ENCODE measurements at places on chromosomes 12 and 14.

- DNase-seq, result no peak
These were observed 36.0 kb downstream of the SCARB1 start for GRCh38 chr12:124827588-124828184.

DNA sequence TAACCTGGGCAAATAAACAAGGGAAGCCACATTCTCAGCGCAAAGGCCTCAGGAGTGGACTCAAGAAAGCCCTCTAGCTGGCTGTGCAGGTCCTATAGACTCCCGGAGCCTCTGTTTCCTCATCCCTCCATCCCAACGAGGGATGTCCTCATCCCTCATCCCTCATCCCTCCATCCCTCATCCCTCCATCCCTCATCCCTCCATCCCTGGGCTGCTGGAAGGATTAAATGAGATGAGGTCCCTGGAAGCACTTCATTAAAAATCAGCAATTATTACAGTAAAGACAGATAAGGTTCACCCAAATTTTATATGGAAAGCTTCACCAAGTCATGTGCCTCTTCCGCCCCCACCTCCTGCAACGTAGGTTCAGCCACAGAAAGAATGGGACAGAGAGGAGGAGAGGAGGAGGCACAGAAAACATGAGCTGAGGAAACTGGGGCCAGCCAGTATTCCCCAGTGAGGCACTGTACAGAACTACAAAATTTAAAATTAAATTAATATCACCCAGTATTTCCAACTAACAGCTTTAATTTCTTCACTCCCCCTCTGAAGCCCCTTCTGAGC lies 4.8 kb downstream of the ITPK1 start:
- no peak for DNase-seq

DNA sequence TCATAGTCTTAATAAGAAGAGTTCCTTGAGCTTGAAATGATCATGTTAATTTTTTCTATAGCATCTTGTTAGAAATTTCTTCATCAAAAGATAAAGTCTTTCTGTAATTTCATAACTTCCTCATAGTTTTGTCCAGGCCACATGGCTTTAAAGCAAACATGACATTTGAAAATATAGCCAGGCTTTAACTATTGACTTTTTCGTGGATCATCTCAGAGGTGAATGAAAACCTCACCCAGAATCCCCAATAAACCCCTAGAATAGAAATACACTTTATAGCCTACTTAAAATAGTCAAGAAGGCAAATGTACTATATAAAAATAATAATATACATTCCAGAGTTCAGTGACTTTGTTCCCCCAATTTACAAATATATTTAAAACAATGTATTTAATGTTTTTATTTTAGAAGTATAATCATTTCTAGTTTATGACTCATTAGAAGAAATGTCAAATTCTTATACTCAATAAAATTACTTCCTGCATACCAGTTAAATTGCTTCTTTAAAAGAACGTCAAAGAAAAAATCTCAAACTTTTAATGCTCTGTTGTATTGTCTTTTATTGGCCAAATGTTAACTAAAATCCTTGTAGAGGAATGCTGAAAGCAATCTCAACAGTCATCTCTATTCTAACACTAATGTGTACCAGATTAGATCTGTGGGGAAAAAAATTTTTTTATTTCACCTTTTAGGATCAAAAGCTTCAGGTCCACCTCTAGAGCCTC lies 21.6 kb downstream of the EXOC5 start:
- DNase-seq, result no peak

GRCh38 chr14:95346820-95347219 lies 27.1 kb upstream of the CLMN start:
- peak; percentile 3 for DNase-seq

- DNase-seq, result no peak
These were observed 54.3 kb downstream of the RNFT2 start for GRCh38 chr12:116792403-116792802.

Measured in astrocyte (in vitro differentiated cells and primary cell).